Left hindlimb (tissue), 1 donor: ENCODE measurements at places on chromosomes 16 and 17.
A peak's percentile ranks its signal among the peaks of the same experiment; 100 is the strongest.

DNA sequence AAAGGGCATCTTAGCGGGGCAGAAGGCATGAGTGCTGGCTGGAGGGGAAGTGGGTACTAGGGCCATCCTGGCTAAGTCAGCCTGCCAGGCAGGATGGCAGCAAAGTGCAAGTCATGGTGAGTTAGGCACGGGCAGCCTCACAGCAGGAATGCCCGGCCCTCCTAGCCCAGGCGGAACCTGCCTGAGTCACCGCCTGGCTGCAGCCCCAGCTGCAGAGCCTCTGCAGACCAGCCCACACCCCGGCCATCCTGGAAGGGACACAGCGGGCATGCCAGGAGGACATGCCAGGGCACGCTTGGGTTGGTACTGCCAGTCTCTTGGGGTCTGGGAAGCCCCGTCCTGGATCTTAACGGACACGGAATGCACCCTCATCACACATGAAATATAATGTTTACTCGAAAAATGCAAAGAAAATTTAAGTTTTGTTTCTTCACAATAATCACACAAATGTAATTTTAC lies 5.0 kb upstream of the ALDH3A1 start:
- DNase-seq = no peak

GRCh38 chr16:20910781-20911321 lies 10.3 kb downstream of the LYRM1 start:
- no peak for DNase-seq

GRCh38 chr16:27319257-27319965 lies 5.6 kb downstream of the IL4R start:
- DNase-seq = no peak

DNA sequence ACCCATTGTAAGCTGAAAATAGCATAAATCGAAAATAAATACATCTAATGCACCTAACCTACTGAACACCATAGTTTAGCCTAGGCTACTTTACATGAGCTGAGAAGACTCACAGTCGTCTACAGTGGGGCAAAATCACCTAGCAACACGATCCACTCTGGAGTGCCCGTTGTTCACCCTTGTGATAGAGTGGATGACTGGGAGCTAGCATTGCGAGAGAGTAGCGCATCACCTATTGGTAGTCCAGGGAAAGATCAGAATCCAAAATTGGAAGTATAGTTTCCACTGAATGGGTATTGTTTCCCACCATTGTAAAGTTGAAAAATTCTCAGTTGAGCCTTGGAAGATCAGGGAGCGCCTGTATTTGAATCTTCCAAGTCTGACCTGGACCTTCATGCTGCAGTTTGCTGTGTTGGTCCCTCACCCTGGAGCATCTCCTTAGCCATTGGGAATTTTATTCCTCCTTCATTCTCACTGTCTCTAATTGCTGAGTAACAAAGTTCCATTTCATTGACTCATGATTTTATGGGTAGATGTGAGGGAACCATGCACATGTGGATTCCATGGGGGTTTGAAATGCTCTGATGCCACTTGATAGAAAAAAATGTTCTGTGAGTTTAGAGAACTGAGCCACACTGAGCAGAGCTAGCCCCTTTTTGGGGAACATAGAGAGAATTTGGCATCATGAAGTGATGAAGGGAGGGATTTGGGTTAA lies 19.6 kb downstream of the AKAP1 start:
- DNase-seq = no peak

DNA sequence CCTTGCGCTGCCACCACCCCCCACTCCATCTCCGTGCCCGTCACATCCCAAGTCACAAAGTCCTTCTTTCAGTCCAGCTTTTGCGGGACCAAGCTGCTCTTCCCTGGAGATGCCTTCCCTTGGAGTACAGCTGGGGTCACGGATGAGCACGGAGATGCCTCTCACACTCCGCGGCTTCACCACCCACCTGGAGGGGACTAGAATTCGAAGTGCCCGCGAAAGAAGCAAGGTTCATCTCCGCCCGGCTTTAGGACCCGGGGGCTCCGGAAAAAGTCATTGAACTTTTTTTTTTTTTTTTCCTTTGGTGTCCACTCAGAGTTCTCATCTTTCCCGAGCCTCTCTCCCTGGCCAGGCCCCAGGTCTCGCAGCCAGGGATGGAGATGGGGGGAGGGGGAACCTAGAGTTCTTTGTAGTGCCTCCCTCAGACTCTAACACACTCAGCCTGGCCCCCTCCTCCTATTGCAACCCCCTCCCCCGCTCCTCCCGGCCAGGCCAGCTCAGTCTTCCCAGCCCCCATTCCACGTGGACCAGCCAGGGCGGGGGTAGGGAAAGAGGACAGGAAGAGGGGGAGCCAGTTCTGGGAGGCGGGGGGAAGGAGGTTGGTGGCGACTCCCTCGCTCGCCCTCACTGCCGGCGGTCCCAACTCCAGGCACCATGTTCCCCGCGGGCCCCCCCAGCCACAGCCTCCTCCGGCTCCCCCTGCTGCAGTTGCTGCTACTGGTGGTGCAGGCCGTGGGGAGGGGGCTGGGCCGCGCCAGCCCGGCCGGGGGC lies at the start of gene FKBP10:
FKBP10 (plus strand) TSS at position 624 of the 771 bp plus-strand sequence; CDS start at position 655, 31 bp downstream.
- peak; percentile 97 for DNase-seq

DNA sequence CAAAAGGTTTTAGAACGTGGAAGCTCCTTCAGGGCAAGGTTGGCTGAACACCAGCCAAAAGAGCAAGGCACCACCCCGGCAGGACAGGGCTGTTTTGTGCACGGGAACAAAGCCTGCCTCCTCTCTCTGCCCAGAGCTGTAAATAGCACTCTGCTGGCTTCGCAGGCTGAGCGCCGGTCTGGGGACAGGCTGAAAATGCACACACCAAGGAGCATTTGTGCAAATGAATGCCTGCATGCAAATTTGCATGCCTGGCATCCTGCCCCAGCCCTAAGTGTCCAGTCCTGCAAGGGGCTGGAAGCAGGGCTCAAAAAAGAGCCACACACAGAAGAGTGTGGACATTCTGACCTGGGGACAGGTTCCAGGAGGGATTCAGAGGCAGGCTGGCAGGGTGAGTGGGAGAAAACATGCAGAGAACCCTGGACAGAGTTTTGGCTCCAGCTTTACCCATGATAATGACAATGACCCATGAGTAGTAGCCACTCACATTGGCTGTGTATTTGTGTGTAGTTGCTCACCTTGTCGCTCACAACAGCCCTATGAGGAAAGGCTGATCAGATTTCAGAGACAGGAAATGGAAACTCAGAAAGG lies 11.7 kb downstream of the ABAT start:
- no peak for DNase-seq

- DNase-seq = no peak
Measured at GRCh38 chr17:77160875-77161530, 20.2 kb downstream of the SEC14L1 start.

GRCh38 chr17:67558740-67559380 lies 158.9 kb upstream of the NOL11 start:
- no peak for DNase-seq

- no peak for DNase-seq
Measured at GRCh38 chr17:57588086-57588485, 157.0 kb downstream of the CCDC182 start.

DNA sequence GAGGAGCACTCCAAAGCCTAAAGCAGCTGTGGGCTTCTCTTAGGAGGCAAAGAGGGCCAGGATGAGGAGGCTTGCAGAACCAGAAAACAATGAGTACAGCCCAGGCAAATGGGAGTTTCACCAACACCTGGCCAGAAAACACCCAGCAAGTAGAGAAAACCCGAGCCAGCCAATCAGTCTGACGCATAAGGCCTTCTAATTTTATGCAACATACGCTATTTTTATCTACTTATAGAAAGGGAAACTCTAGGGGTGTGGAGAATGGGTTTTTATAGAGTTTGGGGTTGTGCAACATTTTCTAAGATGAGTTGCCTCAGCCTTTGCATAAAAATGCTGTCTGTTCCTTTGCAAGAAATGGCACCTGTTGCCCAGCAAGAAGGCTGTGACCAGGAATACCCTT lies 529.0 kb upstream of the CDH5 start:
- DNase-seq = no peak

DNA sequence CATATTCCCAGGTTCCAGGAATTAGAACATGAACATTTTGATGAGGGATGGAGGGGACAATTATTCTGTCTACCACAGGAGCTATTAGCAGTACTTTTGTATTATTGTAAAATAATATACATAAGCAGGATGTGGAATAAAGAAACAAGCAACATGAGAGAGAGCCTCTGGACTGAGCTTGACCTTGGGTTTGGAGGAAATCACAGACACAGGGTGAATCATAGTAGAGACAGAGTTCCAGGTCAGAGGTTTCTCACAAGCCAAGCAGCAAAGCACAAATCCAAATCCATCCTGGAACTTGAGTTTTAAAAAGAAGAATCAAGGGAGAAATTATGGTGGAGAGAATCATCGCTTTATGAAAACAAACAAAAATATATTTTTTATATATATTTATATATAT lies 5.1 kb downstream of the KRT31 start:
- DNase-seq = no peak

GRCh38 chr16:495127-495748 lies 32.3 kb upstream of the CAPN15 start:
- DNase-seq = no peak

GRCh38 chr17:40717776-40718175 lies 14.2 kb upstream of the KRT24 start:
- DNase-seq = no peak

GRCh38 chr16:78770353-78771091 lies 671.1 kb downstream of the WWOX start:
- DNase-seq = no peak

GRCh38 chr17:15782866-15783265 lies 50.8 kb downstream of the TBC1D26 start:
- peak; percentile 72 for DNase-seq

DNA sequence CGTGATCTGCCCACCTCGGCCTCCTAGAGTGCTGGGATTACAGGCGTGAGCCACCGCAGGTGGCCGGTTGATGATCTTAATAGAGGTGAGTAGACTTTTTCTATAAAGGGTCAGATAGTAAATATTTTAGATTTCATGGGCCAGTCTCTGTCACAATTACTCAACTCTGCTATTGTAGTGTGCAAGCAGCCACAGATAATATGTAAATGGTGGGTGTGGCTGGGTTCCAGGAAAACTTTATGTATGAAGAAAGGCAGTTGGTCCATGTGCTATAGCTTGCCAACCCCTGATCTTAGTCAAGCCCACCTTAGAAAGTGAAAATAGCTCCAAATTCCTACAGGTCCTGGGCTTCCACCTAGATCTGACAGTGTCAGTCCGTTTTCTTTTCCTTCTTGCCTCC lies 94.9 kb upstream of the PMFBP1 start:
- DNase-seq = no peak

- peak; percentile 48 for DNase-seq
Measured at GRCh38 chr16:9138731-9139501, 47.5 kb downstream of the HAPSTR1 start.

GRCh38 chr16:89142474-89143195 lies 28.9 kb upstream of the CDH15 start:
- no peak for DNase-seq

- DNase-seq = no peak
Measured at GRCh38 chr17:59629174-59629573, 9.5 kb downstream of the CLTC start.

DNA sequence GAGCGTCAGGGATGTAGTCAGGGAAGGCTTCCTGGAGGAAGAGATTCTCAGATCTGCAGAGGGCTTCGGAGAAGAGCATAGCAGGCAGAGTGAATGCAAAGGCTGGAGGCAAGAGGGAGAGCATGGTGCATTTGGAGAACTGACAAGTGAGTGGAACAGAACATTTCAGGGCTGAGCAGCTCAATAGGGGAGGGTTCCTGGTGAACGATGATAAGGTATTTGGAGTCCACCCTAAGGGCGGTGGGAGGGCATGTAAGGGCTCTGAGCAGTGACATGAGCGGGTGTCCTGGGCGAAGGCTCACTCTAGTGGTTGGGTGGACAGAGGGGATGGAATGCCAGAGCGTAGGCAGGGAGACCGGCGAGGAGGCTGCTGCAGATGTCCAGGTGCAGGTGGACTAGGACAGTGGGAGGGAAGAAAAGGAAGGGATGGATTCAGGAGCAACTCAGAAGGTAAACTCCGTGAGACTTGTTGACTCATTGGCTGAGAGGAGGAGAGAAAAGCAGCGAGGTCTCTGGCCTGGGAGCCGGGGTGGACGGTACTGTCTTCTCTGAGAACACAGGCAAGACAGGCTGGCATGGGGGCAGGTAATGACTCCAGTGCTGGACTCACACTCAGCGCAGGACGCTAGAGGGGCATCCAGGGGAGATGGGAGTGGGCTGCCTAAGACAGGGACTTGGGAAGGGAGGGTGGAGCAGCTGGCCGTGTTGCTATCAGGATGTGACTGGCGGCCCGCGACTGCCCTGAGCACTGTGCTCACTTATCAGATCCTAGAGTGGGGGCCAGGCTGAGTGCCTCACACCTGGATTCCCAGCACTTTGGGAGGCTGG lies 1.4 kb upstream of the PITPNA start:
- peak; percentile 29 for DNase-seq

DNA sequence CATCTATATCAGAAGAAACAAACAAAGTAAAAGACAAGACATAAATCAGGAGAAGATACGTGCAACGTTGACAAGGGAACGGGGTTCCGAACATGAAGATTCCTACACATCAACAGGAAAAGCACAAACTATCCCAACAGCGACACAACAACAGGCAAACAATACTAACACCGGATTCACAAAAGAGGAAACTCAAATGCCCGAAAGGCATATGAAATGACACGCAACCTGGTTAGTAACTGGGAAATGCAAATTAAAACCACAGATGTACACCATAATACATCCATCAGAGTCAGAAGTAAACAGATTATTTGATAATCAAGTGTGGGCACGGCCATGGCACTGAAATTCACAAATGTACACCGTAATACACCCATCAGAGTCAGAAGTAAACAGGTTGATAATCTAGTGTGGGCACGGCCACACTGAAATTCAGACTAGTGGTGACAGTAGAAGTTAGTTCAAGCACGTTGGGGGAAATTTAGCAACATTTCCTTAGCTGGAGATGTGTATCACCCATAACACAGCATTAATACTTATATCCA lies 171.9 kb upstream of the RPH3AL start:
- no peak for DNase-seq

DNA sequence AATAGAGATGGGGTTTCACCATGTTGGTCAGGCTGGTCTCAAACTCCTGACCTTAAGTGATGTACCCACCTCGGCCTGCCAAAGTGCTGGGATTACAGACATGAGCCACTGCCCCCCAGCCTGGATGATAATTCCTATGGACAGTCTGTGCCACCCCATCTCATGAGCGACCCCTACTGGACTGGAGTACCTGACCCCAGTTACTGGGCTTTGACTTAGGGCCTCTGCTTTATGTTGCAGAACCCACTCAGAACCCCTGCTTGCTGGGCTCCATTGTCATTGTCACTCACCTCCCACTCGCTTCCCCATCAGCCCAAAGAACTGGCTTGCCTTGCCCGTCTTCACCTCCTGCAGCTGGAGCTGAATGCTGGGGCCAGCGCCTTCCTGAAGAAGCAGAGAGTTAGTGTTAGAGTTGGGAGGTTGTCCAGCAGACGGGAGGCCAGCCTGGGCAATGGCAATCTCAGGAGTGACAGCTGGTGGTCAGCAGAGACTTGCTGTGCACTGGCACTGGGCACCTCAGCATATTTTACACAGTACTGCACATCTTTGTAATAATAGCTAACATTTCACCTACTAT lies 4.0 kb downstream of the TAC4 start:
- DNase-seq = no peak
